LHCN-M2 (cell line): ENCODE measurements at places on chromosomes 16 and 17.

- DNase-seq, result no peak
Observed at GRCh38 chr16:165539-166374, at the start of gene HBM. Gene HBM (plus strand): TSS chr16:165978. CDS start chr16:165998, 20 bp downstream.

GRCh38 chr17:37158290-37158689, 209.5 kb downstream of the AATF start:
- DNase-seq, result no peak

DNA sequence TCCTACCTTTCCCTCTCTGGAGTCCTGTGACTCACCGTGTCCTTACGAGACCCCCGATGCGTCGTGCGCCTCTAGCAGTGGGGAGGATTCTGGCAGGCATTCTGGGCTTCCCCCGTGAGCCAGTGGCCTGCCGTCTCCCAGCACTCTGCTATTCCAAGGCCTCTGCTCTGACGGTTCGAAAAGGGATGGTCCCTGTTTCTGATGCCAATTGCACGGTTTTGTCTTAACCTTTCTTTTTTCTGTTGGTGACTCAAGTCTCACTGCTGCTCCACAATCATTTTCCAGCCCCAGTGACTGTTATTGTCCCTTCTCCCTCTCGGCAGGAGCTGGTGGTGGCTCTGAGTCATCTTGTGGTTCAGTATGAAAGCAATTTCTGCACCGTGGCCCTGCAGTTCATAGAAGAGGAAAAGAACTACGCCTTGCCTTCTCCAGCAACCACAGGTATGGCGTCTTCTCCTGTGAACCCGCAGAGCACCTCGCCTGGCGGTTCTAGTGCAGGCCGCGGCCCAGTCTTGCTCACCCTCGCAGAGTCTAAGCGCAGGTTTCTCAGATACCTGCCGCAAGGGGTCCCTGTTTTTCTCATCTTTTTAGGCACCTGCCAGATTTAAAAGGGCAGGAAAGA, 100.1 kb upstream of the CHMP6 start:
- DNase-seq, result peak; percentile 93

- no peak for DNase-seq
Observed at GRCh38 chr17:2177235-2177811, 122.4 kb downstream of the HIC1 start.

GRCh38 chr17:50352072-50352692, 6.3 kb downstream of the XYLT2 start:
- DNase-seq, result no peak

DNA sequence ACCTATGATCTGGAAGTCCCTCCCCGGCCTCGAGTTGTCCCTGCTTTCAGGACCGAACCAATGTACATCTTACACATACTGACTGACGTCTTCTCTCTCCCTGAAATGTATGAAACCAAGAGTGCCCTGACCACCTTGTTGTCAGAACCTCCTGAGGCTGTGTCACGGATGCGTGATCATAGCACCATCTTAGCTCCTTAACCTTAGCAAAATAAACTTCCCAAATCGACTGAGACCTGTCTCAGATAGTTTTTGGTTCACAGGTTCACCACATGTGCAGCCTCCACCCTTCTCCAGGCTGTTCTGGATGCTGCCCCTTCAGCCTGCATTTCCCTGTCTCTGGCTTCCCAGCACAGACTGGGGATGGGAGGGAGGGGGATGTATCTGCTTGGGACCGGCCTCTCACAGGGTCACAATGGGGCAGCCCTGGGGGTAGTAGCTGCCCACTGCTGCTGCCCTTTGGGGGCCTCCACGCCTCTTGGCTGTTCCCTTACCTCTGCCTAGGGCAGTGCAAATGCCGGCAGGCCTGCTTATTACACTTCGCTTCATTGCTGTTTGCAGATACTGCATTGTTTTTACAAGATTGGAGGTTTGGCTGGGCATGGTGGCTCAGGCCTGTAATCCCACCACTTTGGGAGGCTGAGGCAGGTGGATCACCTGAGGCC, 69.8 kb downstream of the NT5M start:
- DNase-seq, result no peak
